ENCODE measurements at places on chromosomes 3 and 15. TPM values are rescaled to one million over a fixed set of nuclear protein-coding genes. Genes with fewer than 3 reads are reported as not detected.

MUC13 gene
- not detected for total RNA-seq

UBE2E2 gene
- total RNA-seq = 2.9 TPM

ADAMTS9 gene
- total RNA-seq = not detected

LEKR1 gene
- total RNA-seq = 2.1 TPM

SLC35G2 gene
- 0.42 TPM for total RNA-seq

IL5RA gene
- 0.33 TPM for total RNA-seq

CHAC1 gene
- total RNA-seq = 1.2 TPM
